ENCODE measurements at places on chromosomes 11 and 22.

DNA sequence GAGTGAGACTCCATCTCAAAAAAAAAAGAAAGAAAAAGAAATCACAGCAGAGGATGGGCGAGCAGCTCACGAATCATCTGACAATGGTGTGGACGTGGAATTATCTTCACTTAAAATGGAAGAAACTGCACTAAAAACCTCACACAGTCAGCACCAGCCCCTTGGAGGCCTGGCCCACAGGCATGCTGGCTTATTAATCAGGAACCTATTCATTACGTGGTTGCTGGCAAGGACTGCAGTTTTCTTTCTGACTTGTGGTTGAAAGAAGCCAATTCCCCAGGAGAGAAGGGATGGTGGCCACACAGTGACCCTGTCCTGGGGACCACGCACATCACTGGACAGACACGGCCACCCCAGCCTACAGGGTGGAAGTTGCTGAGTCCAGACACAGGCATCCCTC is 401.1 kb downstream of the CTTN start:
- DNase-seq: no peak

DNA sequence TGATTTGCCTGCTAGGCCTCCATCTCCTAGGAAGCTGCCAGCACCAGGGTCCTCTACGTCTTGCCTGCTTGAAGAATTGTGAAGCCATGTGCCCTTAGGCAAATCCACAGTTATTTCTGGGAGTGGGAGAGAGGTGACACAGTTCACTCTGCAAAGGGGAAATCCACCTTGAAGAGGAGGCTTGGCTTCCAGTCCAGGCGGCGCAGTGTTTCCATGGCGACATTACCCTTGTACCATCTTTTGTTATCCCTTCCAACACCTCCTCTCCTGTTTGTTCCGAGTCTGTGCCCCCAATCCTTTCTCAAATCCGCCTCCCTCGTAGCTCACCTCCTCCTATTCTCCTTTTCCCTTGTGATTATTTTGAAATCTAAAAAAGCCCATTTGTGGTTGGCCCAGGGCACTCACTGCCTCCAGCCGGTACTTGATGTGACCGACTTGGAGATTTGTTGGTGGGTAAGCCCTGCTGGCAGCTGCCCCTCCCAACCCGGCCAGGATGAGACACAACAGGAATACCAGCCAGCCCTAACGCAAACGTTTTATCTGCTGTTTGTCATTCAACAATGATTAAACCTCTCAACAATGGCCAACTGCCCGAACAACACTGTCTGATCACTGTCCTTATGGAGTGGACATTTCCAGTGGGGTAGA is 18.4 kb downstream of the SYT13 start:
- no peak for DNase-seq

DNA sequence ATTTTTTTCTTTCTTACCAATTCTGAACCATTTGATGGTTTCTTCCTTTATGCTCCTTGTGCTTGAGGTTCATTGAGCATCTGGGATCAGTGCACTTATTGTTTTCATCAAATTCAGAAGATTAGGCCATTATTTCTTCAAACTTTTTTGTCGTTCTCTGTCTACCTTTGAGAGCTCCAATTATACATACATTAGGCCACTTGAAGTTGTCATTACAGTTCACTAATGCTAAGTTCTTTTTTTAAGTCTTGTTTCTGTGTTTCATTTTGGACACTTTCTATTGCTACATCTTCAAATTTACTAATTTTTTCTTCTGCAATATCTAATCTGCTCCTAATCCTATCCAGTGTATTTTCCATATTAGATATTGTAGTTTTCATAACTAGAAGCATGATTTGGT is 40.8 kb downstream of the CDPF1 start:
- no peak for DNase-seq

GRCh38 chr11:47856186-47856585 is 8.0 kb upstream of the NUP160 start:
- DNase-seq: no peak

DNA sequence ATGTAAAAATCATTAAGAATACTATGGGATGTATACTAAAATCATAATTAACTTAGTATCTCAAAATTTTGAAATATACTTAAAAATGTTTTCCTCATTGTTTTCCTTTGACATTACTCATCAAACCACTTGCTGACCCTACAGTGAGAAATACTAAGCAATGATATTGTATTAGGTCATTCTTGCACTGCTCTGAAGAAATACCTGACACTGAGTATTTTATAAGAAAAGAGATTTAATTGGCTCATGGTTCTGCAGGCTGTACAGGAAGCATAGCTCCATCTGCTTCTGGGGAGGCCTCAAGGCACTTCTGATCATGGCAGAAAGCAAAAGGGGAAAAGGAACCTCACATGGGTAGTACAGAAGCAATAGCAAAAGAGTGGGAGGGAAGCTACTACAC is 950.9 kb upstream of the CHORDC1 start:
- DNase-seq: no peak

- DNase-seq: no peak
Measured at GRCh38 chr11:76752321-76753143, 30.6 kb upstream of the TSKU start.

Measured in NCI-H69 (cell line).